Osteocyte (in vitro differentiated cells): ENCODE measurements at places on chromosomes 5 and 9. TPM values are rescaled to one million over a fixed set of nuclear protein-coding genes. Genes with fewer than 3 reads are reported as not detected.

GRCh38 chr5:1901061-1901460 lies 18.3 kb upstream of the IRX4 start:
- no peak overlapping the region for H3K4me3 ChIP-seq
- no peak overlapping the region for H3K27ac ChIP-seq
- no peaks in the 10 kb centered on the region for H3K36me3 ChIP-seq
- no peaks in the 10 kb centered on the region for H3K4me1 ChIP-seq

FBP2 gene
- total RNA-seq: not detected in 2 replicates

DNA sequence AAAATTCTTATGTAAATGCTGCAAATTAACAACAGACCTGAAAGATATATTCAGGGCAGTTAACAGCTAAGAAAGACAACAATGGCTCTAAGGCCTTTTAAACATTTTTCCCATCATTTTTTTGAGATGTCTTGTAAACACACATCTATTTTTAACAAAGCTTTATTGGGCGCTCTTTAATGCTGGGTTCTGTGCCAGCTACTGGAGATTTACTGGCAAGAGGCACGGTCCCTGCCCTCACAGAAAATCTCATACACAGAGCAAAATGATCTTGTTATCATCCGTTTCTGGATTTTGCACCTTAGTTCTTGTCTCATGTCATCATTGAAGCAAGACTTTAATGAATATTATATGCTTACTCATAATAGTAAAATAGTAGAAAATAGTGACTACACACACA lies 1022.3 kb upstream of the WWC1 start:
- no peak overlapping the region for H3K27ac ChIP-seq
- H3K27me3 ChIP-seq: peaks cover 18% of the 10 kb centered on the region
- no peak overlapping the region for H3K4me3 ChIP-seq
- H3K36me3 ChIP-seq: no peaks in the 10 kb centered on the region
- no peaks in the 10 kb centered on the region for H3K4me1 ChIP-seq

DNA sequence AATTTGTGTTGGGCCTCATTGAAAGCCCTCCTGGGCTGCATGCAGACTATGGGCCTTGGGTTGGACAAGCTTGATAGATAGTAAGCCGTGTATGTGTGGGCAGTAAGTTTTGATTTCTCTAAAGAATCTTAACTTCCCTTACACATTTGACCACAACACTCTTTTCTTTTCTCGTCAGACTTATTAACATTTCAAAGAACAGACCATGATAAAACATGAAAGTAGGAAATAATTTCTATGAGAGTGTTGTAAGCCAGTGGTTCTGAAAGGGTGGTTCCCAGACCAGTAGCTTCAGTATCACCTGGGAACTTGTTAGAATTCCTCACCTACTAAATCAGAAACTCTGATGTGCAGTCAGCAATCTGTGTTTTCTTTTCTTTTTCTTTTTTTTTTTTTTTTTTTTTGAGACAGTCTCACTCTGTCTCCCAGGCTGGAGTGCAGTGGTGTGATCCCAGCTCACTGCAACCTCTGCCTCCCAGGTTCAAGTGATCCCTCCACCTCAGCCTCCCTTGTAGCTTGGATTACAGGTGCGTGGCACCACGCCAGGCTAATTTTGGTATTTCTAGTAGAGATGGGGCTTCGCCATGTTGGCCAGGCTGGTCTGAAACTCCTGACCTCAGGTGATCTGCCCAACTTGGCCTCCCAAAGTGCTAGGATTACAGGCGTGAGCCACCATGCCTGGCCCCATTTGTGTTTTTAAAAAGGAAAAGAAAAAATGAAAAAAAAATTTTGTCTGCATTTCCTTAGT lies 20.0 kb upstream of the GCNT1 start:
- peaks cover 2% of the 10 kb centered on the region for H3K4me1 ChIP-seq
- H3K27me3 ChIP-seq: peaks cover 2% of the 10 kb centered on the region
- H3K27ac ChIP-seq: no peak overlapping the region
- no peak overlapping the region for H3K4me3 ChIP-seq
- H3K36me3 ChIP-seq: no peaks in the 10 kb centered on the region

- peaks cover 2% of the 10 kb centered on the region for H3K27me3 ChIP-seq
- H3K4me3 ChIP-seq: no peak overlapping the region
- H3K4me1 ChIP-seq: peaks cover 9% of the 10 kb centered on the region
- no peaks in the 10 kb centered on the region for H3K36me3 ChIP-seq
- H3K27ac ChIP-seq: no peak overlapping the region
Measured at GRCh38 chr9:136692185-136693134, 5.2 kb upstream of the AGPAT2 start.

KLHL3 gene
- 2.2 and 3.1 TPM in 2 replicates for total RNA-seq

DNA sequence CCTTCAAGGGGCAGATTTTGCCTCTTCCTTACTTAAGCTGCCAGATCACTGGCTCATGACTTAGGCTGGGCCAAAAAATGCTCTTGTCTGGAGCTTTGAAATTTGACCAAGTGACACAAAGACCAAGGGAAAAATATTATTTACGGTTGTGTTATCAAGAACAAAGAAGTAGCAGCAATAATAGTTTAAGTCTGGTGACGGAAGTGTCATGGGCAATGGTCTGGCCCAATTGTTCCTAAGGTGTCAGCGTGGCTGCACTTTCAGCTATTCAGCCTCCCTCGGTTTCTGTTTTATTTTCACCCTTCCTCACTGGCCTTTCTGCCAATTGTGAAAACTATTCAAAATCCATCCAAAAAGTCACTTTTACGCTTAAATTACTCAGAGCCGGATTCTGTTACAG lies 185.3 kb downstream of the CDH18 start:
- no peak for DNase-seq
- H3K4me3 ChIP-seq: no peak overlapping the region

GRCh38 chr5:159515909-159516415 lies 185.7 kb upstream of the IL12B start:
- peaks cover 10% of the 10 kb centered on the region for H3K27me3 ChIP-seq
- no peak overlapping the region for H3K27ac ChIP-seq
- DNase-seq: peak; percentile 87
- H3K36me3 ChIP-seq: no peaks in the 10 kb centered on the region
- peaks cover 31% of the 10 kb centered on the region for H3K4me1 ChIP-seq
